ENCODE measurements at places on chromosomes 6 and 20.
A peak's percentile ranks its signal among the peaks of the same experiment; 100 is the strongest.

DNA sequence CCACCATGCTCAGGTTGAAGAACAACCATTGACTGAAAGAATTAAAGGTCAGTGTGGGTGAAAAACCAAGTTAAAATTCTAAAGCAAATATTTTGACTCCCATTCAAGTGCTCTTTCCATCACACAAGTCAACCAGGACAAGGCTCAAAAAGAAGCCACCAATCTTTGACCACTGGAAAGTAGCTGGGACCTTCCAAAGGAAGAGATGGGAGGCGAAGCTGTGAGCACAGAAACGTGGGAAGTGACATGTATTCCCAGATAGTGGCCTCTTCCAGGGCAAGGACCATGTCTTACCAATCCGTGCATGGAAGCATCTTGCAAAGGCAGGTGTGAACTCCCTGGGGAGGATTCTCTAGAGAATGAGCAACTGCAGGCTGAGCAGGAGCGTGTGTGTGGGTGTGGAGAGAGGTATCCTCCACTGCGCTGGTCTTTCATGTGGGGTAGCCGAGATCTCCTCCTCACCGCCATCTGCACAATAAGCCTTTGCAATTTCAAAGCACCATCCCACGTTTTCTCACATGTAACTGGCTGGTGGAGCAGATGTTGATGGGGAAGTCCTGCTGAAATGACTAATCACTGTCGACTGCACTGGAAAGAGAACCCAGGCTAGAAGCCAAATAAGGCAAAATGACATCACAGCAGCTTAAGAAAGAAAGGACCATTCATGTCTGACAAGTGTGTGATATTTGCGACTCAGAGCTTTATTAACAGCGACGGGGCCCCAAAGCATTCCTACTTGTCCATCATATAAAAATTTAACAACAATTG lies 189.4 kb upstream of the RREB1 start:
- no peak overlapping the region for H3K27ac ChIP-seq
- H3K36me3 ChIP-seq: no peaks in the 10 kb centered on the region
- no peaks in the 10 kb centered on the region for H3K27me3 ChIP-seq
- DNase-seq: no peak
- no peaks in the 10 kb centered on the region for H3K4me1 ChIP-seq

DNA sequence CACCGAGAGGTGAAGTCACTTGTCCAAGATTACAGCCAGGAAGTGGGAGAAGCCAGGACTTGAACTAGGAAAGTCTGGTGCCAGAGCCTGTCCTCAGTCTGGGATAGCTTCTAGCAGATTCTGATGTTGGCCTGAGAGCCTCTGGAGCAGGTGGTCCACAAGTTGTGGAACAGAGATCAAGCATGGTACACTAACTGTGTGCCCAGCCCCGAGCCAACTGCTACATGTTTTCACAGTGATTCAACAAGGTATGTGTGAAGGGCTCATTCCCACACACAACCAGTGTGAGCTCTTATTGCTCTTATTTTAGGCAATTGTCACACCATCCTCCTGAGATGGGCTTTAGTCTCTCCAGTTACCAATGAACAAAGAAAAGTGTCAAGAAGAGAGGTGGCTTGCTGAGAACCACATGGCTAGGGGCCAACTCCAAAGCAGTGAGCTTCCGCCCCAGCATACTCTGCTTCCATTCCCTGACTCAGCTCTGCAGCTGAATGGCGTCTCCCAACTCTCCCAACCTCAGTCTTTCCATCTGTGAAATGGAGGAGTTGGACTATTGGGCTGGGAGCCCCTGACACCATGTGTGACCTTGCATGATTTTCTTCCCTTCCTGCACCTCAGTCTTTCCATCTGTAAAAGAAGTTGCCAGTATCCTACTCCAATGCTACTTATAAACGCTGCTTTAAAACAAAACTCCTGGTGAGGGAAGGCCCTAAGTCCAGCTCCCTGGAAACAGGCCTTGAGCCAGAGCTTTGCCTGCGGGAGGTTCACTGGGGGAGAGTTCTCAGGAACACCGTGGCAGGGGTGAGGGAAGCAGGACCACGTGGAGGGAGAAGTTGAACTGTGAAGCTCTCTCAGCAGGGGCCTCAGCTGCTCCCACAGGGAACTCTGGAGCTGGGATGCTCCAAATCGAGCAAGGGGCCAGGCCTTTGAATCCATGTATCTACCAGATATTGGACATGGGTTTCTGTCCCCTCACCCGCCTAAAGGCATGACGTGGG lies 40.9 kb downstream of the CDH22 start:
- no peaks in the 10 kb centered on the region for H3K27me3 ChIP-seq
- no peak overlapping the region for H3K4me3 ChIP-seq
- H3K27ac ChIP-seq: no peak overlapping the region
- DNase-seq: no peak
- no peaks in the 10 kb centered on the region for H3K4me1 ChIP-seq

- H3K27ac ChIP-seq: no peak overlapping the region
- peaks cover 8% of the 10 kb centered on the region for H3K27me3 ChIP-seq
- no peaks in the 10 kb centered on the region for H3K36me3 ChIP-seq
- H3K4me1 ChIP-seq: no peaks in the 10 kb centered on the region
- no peak overlapping the region for H3K4me3 ChIP-seq
Measured at GRCh38 chr6:127514773-127515227, 4.3 kb downstream of the MTCL3 start.

DNA sequence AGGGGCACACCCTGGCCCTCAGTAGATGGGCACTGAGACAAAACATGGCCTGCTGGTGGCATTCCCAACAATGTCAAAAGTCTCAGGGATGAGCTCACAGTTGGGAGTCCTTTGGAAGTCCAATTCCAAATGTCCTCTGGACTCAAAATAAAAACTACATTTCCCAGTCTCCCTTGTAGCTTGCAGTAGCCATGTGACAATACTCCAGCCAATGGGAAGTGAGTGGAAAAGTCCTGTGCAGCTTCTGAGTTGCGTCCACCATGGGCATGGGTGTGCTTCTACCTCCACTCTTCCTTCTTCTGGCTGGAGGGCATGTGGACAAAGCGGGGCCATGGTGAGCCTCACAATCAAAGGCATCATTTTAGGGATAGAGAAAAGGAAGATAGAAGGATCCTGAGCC lies 5.8 kb upstream of the ADAM33 start:
- DNase-seq: no peak
- no peak overlapping the region for H3K4me3 ChIP-seq
- no peaks in the 10 kb centered on the region for H3K27me3 ChIP-seq
- no peaks in the 10 kb centered on the region for H3K4me1 ChIP-seq
- H3K36me3 ChIP-seq: no peaks in the 10 kb centered on the region

DNA sequence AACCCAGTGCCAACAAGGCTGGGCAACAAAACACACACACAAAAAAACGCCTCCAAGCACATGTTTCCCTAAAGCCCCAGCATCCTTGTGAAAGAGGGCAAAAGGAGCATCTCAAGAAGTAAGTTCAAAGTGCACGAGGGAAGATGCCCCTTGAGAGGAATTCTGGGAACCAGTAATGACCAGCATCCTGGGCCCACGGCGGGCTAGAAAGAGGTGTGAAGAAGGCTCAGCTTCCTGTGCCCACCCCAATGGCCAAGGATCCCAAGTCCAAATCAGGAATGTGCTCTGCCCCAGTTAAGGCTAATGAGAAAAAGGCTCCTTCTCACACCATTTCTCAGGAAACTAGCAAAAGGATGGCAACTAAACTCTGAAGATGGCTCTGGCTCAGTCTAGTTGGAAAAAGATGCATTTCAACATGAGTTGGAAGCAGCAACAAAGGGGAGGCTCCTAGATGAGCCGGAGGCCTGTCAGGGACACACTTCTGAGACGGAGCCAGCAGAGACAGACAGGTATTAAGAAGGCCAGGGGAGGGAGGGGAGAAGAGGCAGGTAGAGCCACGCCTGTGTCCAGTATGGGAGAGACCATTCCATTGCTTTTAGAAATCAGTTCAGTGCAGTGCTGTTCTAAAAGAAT lies 3.2 kb downstream of the RIMS4 start:
- H3K27me3 ChIP-seq: no peaks in the 10 kb centered on the region
- DNase-seq: no peak
- no peak overlapping the region for H3K27ac ChIP-seq
- no peaks in the 10 kb centered on the region for H3K36me3 ChIP-seq
- H3K4me3 ChIP-seq: no peak overlapping the region
- H3K4me1 ChIP-seq: no peaks in the 10 kb centered on the region

DNA sequence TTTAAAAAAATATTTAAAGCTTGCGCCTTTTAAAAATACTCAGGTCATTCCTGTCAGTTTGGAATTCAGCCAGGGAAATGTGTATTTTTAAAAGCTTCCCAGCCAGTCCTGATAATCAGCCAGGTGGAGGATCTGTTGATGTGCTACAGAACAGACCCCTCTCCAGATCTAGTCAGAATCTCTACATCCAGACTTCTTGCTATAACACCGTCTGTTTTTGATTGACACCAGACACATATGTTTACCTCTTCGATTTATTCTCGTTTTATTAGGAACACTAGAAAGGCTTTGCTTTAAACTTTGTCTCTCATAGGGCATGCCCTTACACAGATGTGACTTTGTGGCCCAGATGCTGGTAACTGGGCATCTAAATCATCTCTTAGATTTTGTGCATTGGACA lies 11.7 kb downstream of the PARD6B start:
- H3K4me1 ChIP-seq: no peaks in the 10 kb centered on the region
- DNase-seq: no peak
- H3K4me3 ChIP-seq: no peak overlapping the region
- peak overlapping the region; percentile 44 for H3K27ac ChIP-seq
- H3K27me3 ChIP-seq: no peaks in the 10 kb centered on the region

DNA sequence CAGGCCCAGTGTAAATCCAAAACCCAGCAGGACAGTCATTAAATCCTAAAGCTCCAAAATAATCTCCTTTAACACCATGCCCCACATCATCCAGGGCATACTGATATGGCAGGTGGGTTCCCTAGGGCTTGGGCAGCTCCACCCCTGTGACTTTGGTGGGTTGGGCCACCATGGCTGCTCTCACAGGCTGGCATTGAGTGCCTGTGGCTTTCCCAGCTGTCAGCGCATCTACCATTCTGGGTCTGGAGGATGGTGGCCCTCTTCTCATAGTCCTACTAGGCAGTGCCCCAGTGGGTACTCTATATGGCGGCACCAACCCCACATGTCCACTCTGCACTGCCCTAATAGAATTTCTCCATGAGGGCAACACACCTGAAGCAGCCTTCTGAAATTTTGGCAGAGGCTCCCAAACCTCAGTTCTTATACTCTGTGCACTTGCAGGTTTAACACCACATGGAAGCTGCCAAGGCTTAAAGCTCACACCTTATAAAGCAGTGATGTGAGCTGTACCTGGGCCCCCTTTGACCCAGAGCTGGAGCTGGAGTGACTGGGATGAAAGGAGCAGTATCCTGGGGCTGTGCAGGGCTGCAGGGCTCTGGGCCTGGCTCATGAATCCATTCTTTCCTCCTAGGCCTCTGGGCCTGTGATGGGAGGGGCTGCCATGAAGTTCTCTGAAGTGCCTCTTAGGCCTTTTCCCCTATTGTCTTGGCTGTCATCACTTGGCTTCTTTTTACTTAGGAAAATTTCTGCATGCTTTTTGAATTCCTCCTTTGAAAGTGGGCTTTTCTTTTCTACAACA lies 765.5 kb upstream of the EPHA7 start:
- H3K4me3 ChIP-seq: no peak overlapping the region
- no peaks in the 10 kb centered on the region for H3K27me3 ChIP-seq
- no peak overlapping the region for H3K27ac ChIP-seq

DNA sequence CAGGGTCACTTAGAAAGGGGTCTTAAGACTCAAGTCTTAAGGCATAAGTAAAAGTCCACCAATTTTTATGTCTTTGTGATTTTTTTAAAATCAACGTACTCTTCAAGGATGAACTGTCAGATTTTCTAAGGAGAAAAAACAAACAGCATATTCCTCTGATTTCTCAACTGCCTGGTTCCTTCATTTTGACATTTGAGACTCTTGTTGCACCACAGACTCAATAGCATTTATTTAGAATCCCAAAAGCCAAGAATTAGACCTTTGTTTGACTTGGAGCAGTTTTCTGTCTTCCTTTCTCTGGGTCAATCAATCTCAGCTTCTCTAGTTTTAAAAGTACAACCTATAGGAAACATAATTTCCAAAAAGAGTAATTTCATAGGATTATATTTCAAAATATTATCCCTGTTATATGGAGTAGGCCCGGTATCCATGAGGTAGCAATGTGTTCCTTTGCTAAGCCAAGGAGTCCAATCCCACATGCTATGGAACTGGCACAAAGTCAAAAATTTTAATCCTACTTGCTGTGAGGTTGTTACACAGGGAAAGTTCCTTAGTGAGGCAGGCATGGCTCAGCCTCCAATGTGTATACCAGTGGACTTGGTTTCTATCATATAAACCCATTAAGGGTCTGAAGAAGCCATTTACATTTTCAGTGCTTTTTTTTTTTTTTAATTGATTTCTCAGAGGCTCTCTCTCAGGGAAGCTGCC lies 405.7 kb downstream of the KIF16B start:
- H3K27ac ChIP-seq: no peak overlapping the region
- no peaks in the 10 kb centered on the region for H3K4me1 ChIP-seq
- DNase-seq: no peak
- H3K27me3 ChIP-seq: no peaks in the 10 kb centered on the region
- H3K36me3 ChIP-seq: no peaks in the 10 kb centered on the region
- H3K4me3 ChIP-seq: no peak overlapping the region

- no peak overlapping the region for H3K4me3 ChIP-seq
- H3K36me3 ChIP-seq: no peaks in the 10 kb centered on the region
- no peak overlapping the region for H3K27ac ChIP-seq
- DNase-seq: no peak
- no peaks in the 10 kb centered on the region for H3K4me1 ChIP-seq
Measured at GRCh38 chr6:158122048-158122447, 46.0 kb downstream of the SERAC1 start.

DNA sequence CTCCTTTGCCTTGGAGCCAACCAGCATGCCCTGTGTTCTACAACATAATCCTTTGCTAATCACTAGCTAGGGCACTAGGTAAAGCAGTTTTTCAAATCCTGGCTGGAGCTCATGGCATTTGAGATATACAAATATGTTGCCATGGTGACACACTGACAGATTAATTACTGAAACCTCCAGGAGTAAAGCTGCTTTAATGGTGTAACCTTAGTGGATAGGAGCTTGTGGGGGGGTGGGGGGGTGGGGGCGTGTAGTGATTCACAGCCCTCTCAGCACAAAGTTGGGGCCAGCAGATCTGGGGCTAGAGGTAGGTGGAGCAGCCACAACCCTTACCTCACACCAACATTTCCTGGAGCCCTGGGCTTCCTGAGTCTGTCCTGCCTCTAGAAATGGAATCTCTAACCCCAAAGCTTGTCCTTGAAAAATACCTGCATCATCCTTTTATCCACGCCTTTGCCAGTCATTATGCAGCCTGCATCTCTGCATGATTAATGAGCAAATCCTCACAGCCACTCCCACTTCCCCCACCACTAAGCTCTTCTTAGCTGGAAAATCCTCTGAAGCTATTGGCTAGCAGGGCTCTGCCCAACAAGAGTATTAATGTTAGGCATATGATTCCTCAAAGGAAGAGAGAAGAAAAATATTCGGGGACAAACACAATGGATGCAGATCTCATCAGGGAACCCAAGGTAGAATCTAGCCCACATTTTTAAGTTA lies 84.5 kb upstream of the PRND start:
- no peak overlapping the region for H3K27ac ChIP-seq
- no peaks in the 10 kb centered on the region for H3K27me3 ChIP-seq
- DNase-seq: no peak
- H3K4me3 ChIP-seq: no peak overlapping the region
